ENCODE measurements at places on chromosomes 13 and 19.

GRCh38 chr19:52734331-52734892, 432 bp downstream of the ZNF611 start:
- DNase-seq: no peak

- DNase-seq: no peak
Measured at GRCh38 chr19:844546-844971, 3.8 kb downstream of the PRTN3 start.

- DNase-seq: no peak
Measured at GRCh38 chr19:19525611-19526380, 2.9 kb upstream of the YJEFN3 start.

- DNase-seq: peak; percentile 60
Measured at GRCh38 chr19:49506575-49507105, 5.8 kb upstream of the FCGRT start.

GRCh38 chr13:45015300-45015699, 26.0 kb downstream of the GPALPP1 start:
- DNase-seq: no peak

DNA sequence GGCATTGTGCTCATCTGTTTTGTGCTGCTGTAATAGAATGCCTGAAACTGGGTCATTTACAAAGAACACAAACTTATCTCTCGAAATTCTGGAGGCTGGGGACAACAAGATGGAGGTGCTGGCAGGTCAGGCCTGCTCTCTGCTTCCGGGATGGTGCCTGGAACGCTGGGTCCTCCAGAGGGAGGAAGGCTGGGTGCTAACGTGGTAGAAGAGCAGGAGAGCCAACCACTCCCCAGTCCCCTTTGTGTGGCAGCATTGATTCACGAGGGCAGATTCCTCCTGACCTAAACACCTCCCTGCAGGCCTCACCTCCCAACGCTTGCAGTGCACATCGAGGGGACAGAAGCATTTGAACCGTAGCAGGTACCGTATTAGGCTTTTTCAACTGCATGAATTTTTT, 34.1 kb upstream of the TFDP1 start:
- no peak for DNase-seq

- DNase-seq: no peak
Measured at GRCh38 chr19:8449830-8450229, 5.1 kb downstream of the HNRNPM start.

GRCh38 chr13:74866101-74866500, 615.9 kb downstream of the TBC1D4 start:
- no peak for DNase-seq

DNA sequence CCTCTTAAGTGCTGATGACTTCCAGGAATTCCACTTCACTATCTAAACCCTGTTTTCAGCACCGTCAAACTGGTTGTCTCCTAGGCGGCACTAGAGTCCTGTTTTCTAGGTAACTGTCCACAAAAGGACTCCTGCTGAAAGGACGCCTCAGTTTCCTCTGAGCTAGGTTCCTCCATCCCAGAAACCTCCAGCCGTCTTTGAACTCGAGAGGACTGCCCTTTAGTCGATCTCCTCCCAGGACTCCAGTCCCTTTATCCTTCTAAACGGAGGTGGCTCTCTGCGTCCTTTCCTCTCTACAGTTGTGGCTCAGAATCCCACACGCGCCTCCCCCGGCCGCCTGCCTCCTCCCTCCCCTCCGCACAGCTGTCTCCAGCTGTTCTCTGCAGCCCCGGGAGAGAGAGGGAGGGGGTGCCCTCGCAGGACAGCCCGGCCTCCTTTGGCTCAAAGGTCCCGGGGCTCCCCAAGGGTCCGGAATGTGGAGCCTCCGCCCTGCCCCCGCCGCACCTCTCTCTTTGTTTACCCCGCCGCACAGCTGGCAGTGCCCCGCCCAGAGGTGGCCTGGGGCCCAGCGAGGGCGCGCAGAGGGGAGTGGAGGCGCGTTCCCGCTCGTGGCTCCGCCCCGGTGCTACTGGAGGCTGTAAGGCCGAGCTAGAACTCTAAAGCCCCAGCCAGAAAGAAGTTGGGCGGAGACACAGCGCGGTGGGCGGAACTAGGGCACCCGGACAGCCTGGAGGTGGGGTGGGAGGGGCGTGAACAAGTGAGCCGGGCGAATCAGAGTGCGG, 2.4 kb downstream of the LTBP4 start:
- DNase-seq: peak; percentile 94

GRCh38 chr19:13619203-13619632, 112.9 kb upstream of the CACNA1A start:
- no peak for DNase-seq

GRCh38 chr13:95426631-95427030, 125.4 kb upstream of the ABCC4 start:
- DNase-seq: no peak

DNA sequence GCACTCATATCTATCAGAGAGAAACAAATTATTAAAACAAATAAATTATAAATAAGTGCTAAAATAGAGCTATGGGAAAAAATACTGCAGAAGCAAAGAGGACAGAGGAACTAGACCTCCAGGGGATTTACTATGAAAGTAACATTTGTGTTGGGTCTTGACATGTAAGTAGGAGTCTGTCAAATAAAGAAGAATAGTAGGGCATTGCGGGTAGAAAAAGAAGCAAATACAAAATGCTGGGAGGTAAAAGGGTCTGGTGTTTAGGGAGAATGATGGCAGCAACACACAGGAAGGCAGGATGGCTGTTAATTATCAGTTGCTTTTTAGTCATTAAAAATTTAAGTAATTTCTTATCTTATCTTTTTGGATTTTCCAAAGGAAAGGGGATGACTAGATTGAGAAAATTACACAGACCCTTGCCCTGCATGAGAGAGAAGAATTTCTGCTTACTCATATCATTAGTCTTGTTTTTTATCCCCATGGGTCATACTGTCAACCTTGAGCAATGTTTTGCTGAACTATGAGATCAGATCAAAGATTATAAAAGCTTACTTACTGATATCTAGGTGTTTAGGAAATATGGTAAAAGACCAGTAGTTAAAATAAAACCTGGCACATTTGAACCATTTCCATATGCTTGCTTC, 472.7 kb downstream of the DIAPH3 start:
- DNase-seq: no peak

DNA sequence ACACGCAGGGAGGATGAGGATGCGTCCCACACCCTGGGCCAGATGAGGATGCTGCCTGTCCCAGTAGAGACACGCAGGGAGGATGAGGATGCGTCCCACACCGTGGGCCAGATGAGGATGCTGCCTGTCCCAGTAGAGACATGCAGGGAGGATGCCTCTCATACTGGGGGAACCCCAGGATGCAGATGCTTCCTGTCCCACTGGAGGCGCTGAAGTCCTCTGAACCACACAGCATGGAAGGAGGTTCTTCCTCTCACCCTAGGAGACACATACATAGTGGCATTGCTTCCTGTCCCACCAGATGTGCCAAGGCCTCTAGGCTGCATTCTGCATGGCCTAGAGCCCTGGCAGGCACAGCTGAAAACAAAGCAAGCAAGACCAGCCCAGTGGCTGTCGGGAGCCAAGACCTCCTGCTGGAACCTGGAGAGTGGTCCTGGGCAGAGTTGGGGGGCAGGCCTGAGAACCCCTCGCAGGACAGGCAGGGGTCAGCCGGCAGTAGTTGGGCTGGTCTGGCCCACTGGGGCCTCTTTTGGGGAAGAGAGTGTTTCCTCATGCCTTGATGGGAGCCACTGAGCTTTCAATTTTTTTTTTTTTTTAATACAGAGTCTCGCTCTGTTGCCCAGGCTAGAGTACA, 4.3 kb downstream of the HPN start:
- DNase-seq: no peak

GRCh38 chr13:43113603-43114002, 90.2 kb downstream of the DNAJC15 start:
- DNase-seq: no peak

GRCh38 chr13:76383676-76384461, 502.3 kb downstream of the KCTD12 start:
- DNase-seq: no peak

DNA sequence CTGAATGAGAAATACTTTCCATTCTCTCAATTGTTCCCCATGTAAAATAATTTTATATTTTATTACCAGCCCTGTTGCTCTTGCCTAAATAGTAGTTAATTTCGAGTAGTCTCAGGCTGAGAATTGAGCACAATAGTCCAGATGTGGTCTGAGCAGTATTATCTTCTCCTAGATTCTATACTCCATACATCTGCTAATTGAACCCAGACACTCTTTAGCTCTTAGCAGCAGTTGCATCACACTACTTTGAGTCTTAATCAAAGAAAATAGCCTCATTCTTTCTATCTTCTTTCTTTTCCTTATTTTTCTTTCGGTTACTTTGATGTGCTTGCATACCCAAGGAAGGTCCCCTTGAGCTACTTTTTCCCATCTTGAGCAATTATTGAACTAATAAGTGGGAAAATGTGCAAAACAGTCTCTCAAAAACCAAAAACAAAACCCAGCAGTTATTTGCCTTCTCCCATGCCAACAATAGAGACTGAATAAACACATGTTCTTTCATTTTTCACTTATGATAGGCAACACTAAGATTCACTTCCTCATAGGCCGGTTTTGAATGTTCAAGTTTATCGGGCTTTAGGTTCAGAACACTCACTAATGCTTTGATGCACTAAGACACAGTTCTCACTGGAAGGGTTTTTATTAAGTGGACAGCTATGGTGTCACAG, 204.5 kb downstream of the POU4F1 start:
- no peak for DNase-seq

DNA sequence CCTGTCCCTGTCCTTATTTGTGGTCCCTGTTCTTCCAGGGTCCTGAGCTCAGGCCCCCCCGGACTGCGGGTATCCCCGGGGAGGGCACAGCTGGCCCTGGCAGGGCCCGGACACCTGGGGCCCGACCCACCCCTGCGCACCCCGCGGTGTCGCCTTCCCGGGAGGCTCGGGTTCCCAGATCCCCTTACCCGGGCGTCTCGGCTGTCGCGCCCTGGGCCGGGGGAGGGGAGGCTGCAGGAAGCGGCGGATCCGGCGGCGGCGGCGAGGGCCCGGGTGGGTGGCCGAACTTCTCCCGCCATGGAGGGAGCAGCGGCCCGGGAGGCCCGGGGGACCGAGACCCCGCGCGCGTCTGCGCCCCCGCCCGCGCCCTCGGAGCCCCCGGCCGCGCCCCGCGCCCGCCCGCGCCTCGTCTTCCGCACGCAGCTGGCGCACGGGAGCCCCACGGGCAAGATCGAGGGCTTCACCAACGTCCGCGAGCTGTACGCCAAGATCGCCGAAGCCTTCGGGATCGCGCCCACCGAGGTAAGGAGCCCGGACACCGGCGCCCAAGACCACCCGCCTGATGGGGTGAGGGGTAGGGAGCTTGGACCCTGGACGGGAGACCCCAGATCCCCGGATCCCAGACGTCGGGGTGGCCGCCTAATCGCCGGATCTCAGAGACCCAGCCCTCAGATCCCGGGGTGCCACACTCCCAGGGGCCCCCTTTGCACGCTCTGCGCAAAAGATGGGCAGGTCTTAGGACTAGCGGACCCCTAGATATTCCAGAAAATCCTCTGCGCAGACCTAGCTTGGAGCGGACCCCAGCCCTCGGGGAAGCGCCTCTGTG, at the start of gene GIPC3:
GIPC3 (plus strand) TSS at position 178 of the 826 bp plus-strand sequence; CDS start at position 298, 120 bp downstream.
- DNase-seq: no peak

DNA sequence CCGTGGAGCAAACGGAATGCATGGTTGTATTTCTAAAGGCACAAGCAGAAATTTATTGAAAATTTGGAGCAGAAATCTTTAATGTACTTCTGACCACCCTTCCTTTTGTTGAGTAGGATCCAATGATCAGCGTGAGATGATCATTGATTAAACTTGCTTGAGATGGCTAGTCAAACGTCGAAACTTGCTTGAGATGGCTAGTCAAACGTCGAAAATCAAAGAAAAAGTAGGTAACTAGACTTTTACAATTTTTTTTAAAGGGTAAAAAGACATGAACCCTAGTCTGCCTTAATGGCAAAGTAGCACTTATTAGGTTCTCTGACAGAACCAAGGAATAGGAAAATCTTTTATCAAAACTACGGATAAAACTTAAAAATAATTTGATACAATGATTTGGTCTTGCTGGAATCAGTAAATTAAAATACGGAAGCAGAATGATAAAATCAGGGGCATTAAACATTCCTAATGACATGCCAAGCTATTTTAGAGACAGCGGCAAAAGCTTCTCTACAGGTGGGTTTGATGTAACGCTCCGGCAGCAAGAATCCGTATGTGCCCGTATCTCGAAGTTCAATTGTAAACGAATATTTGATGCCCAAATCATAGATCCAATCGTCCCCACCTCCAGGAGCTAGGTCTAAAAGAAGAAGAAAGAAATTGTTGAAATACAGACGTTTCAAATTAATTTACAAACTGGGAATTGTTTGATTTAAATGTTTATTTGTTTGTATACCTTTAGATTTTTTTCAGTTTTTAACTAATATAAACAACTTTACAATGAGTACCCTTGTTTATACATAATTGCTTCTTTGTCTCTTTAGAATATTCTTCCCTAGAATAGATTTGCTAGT, 841 bp upstream of the ZC3H13 start:
- no peak for DNase-seq

DNA sequence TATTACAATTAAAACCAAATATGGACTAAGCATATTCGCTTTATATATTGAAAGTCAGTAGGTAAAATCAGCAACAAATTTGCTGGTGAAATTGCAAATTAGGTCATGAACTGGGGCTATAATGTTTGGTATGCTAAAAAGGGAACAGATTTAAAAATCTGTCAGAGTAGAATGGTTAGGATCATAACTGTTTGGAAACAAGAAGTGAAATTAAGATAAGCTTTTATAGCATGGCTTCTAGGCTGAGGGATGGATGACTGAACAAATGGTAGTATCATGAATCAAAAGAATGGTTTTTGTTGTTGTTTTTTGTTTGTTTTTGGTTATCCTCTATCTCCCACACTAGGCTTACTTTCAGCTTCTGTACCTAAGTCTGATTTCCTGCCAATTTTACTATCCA, 1090.4 kb downstream of the PCDH9 start:
- no peak for DNase-seq

DNA sequence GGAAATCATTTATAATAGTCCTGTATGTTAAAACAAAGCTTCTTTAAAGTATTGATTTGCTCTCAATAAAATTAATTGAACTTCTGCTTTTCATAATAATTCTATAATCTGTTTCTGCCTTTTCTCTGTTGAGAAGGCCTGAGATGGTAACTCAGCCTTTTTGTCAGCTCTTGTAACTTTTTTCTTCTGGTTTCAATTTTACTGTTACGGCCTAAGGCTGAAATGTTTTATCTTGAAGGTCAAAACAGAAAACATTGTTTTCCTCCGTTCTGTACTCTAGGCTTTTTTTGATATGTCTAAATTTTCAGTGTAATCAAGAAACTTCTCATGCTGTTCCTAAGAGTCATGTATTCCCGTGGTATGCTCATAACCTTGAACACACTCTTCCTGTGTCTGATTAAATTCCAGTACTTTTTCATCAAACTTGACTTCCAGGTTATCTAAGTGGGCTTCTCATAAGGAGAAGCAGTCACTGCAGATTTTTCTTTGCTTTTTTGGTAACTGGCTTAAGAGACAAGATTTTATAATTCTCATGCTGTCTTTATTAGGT, 7.6 kb upstream of the NAXD start:
- no peak for DNase-seq

DNA sequence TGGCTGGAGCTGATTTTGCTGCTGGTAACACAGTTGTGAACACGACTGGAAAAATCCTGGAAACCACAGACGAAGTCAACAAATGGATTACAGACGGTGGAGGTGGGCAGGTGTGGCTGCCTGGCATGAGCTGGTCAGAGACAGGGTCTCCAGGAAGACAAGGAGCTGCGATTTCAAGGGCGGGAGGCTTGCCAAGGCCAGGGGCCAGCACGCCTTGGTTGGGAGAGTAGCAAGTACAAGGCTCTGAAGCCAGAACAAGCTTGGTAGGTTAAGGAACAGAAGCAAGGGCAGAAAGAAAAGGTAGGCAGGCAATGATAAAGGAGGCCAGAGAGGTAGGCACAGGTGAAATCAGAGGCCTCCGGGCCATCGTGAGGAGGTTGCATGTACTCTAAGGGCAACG, 50.7 kb upstream of the AMER2 start:
- DNase-seq: no peak
